Mammary epithelial cell (primary cell): ENCODE measurements at places on chromosomes 13 and 19. TPM values are rescaled to one million over a fixed set of nuclear protein-coding genes. Genes with fewer than 3 reads are reported as not detected.

DNA sequence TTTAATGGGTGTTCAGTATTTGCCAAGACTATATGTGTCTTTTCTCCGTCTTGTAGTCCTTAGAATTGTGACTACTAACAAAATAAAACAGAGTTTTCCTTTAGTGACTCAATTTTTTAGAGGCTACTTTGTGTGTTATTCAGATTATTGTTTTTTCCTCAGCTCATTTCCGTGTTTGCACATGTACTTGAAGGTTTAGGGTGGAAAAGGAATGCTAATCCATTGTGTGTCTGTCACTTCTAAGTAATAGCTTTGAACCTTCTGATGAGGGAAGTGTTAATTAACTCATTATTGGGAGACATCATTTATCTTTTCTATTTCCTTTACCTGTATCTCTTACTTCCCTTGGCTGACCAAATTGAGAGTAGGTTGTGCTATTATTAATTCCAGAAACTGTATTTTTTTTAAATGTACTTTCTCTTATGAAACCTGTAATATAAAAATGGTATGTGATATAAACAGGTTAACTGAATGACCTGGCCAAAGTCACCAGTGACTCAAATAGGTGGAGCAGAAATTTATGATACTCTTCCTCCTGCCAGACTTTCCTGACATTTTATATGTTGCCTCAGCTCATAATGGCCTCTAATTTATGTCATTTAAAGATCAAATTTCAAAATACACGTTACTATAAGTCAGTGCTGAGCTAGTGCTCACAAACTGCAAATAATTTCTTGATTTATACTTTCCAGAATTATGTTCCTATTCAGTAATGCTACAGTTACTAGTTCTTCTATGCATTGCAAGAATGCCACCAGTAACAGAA, 88.8 kb downstream of the LMO7 start:
- DNase-seq = peak; percentile 45

DNA sequence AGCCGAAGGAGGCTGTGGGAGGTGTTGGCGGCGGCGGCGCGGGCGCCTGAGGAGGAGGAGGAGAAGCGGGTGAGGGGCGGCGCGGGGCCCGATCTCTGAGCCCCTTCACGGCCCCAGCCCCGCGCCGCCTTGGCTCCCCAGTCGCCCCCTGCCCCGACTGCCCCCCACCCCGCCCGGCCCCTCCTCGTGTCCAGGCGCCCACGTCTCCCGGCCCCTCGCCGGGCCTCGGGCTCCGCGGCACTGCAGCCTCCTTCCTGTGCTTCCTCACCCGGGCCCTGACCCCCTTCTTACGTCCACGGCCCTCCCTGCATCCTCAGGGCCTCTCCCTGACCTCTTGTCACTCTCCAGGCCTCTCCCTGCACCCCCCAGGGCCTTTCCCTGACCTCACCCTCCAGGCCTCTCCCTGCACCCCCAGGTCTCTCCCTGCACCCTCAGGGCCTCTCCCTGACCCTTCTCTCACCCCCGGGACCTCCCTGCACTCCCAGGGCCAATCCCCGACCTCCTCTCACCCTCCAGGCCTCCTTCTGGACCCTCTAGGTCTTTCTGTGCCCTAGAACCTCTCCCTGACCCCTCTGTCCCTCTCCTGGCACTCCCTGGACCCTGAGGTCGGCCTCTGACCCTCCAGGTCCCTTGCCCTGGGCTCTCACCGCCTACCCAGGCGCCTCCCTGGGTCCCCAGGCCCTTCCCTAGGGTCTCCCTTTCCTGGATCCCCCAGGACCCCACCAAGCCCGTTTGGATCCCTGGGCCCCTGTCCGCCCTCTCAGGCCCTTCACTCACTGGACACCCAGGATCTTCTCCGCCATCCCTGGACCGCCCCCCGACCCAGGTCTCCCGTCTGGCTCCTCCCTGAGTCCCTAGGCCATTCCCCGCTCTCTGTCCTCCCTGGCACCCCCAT, 460 bp downstream of the KMT5C start:
- no peak for DNase-seq

DNA sequence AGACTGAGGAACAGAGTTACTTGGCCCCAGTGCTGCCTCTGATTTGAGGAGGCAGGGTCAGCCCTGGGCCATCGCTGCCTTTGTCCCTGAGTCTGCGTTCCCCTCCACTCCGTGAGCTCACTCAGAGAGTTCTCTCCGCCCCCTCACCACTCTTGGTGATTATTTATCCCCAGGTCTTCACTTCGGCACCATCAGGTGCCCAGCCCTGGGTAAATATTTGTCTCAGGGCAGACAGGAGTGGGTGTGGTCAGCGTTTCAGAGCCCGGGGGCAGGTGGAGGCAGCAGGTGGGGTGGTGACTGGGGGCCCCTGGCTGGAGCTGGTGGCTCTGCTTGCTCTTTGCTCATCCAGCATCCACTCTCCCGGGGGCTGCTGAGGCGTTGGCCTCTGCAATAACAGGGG, 20.6 kb downstream of the PPP1R37 start:
- no peak for DNase-seq

C19orf73 gene
- 0.84 TPM for polyA plus RNA-seq

DNA sequence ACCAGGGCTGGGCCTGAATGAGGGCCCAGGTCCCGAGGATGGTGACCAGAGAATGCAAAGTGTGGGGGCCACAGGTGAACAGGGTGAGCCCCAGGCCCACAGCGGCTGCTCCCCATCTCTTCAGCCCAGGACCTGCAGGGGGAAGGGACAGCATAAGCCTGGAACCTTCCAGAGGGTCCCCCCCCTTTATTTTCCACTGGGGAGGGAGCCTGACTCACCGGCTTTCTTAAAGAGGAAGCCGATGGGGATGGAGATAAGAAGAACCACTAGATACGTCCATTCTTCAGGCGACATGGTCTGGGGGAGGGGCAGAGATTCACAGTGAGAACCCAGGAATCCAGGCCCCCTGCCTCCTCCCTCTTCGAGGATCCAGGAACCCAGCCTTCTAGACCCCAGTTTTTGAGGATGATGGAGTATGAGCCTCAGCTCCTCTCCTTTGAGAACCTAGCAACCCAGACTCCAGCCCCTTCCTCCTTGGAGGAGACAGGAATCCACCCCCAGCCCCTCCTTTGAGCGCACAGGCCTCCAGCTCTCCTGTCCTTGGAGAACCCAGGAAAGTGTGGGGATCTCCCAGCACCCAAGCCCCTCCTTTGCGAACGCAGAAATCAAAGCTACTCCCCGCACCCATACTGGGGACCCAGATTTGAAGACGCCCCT, 1.0 kb downstream of the MBOAT7 start:
- peak; percentile 53 for DNase-seq

DNA sequence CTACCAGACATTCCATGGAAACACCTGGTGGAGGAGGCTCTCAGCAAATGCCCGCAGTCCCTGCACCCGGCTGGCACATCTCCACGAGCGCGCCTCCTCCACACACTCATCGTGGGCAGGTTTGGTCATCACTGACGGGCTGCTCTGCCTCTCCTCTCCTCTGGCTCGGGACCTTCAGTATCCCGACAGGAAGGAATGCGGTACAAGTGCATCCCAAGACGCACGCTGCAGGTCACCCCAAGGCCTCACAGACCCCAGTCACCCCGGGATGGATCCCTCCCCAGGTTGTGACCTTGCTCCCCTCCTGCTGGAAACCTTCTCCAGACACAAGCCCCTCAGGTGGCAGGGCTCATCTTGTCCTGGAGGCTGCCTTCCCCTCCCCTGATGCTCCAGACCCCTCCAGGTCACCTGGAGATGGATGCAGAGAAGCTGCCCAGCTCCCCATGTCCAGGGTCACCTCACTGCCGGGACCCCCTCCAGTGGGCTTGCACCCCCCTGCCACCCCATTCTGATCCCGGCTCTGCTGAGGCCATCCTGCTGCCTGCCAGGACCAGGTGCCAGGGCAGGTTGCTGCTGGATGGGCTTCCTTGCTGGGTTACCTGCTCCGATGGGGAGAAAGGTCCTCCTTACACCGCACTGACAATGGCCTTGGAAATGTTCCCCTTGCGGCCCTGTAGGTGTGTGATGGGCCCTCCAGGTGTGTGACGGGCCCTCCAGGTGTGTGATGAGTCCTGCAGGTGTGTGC, 29.9 kb downstream of the C13orf46 start:
- DNase-seq = no peak
